Thyroid gland (tissue), 4 donors: ENCODE measurements at places on chromosomes 2 and 18.
A peak's percentile ranks its signal among the peaks of the same experiment; 100 is the strongest.

DNA sequence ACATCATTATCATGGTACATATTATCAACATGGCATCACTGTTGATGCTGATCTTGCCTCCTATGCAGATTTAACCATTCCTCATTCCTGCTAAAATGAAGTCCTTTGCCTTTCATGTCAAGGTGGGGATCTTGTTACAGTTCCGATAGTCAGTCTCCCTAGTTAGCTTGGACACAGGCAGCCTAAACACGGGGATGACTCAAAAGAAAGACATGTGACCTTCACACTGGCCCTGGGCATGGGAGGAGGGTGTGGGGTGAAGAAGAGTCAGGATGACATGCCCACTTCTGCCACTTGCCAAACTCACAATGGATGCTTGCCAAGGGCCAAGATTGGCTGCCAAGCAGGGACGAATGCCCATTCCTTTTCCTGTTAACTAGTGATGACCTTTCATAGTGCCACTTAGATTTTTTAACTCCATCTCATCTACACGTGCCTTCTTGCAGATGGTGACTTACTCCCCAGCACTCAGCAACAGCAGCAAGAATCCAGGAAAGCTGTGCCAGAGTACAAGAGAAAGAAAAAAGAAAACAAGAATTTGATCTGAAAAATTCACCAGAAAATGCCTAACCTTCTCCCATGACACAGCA, 13.9 kb upstream of the SLC1A4 start:
- DNase-seq: peak; percentile 7

GRCh38 chr2:38092196-38092902, 16.4 kb upstream of the CYP1B1 start:
- DNase-seq: no peak

DNA sequence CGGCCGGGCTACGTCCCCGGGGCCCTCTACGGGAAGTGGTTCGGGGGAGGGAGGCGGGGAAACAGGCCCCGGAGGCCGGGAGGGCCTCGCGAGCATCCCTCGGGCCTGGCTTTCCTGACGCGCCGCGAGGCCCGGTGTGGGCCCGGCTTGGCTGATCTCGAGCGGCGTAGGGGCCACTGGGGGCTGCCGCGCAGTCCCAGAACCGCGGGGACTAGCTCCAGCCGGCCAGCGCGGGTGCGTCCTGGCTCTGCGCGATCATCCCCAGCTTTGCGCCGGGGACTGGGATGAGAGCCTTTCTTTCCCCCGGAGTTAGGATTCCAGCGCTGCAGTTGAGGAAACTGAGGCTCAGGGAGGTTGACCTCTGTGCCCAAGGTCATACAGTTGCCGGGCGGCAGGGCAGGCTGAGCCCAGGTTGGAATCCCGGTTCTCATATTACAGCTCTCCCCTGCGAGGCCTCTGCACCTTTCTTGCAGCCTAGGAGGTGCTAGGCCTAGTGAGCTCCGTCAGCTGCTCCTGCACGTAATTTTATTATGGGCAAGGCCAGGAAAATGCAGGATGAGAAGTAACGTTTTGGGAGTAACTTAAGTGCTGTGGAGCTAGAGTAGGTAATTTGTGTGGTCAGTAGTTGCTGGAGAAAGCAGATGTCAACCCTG, 501 bp downstream of the LPIN1 start:
- peak; percentile 52 for DNase-seq

DNA sequence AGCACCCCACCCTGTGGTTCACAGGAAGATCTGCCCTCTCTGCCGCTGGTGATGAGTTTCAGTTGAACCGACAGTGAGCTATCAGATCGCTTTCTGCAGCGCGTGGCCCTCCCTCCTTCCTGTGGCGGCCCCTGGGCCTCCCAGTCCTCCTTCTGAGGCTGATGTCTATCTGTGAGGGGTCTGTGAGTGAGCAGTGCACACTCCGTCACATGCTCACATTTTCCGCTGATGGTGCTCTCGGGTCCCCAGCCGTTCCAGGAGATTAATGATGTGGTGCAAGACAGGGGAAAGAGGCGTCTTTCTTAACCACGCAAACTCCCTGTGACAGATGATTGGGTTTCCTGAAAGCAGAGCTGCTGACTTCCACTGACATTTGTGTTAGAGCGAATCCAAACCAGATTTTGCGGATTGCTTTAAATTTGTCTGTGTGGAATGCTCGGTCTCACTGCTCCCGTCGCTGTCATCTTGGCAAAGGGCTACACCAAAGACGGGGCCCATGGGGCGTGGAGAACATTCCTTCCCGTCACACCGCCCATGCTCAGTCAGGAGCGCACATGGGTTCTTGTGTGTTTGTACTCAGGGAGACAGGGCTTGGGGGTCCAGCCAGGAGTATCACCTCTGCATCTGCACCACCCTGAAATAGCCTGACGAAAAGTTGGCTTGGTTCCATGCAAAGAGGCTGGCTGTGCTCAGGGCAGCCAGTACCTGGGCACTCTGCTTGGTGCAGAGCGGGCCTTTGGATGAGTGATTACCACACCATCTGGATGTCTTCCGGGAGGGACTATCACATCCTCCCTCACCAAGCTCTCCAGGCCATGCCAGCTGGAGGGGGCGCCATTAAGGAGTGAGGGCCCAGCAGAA, 154.7 kb upstream of the HS6ST1 start:
- peak; percentile 55 for DNase-seq

DNA sequence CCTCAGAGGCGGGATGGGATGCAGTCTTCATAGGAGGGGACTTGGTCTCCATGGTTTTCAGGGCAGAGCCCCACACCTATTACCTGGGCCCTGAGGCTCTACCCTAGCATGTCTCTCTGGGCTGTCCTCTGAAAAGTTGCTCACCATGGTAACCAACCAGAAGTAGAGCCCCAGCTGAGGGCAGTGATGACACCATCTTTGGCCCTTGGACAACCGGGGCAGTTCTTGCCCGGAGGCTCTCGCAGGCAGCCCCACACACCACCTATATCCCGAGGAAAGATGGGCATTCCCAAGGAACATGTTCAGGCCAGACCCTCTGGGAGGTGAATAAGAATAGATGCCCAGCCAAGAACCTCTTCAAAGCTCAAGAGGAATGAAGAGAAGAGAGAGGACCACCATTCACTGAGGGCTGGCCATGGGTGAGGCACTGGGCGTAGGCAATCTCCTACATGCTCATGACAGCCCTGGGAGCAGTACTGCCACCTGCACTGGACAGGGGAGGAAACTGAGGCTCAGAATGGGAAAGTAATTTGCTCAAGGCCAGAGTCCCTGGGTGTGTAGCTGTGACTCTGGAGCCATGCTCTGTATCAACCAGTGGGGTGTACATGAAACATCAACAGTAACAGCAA, 72.5 kb downstream of the HS1BP3 start:
- no peak for DNase-seq

- DNase-seq: no peak
Measured at GRCh38 chr2:72891091-72891818, 4.0 kb downstream of the SPR start.

- no peak for DNase-seq
Measured at GRCh38 chr2:165440367-165440766, 29.1 kb upstream of the CSRNP3 start.

DNA sequence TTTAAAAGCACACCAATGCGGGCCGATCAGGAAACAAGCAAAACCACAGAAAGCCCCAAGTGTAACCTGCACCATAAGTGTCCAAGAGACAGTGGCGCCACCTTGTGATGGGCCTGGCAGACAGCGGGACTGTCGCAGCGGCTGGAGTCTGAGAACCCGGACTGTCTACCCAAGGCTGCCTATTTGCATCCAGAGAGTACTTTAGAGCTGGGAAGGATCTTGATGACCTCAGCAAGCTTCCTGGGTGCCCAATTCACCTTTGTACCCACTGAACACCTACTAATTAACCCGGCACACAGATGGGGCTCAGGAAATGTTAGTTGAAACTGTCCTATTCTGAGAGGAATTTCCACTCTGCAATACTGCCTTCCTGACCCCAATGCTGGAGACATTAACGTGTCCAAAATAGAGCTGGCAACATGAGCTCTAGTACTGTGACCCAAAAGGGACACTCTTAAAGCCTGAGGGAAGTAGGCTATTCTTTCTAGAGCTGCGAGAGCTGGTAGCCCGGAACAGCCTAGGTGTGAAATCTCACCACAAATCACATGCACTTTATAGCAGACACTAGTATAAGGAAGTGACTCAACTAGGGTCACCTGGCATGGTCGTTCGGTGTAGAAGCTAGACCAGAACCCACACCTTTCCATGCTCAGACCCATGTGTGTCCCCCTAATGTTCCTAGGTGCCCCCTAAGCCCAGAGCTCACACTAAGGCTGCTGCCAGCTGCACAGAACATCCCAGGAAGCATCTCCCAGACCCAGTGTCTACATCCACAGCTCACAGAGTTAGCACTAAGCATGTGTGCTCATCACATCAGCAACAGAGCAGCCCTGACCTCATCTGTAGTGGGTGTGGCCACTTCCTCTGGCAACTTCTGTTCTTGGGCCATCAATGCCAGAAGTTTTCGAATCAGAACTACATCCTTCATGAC, 25.4 kb downstream of the POLR1A start:
- peak; percentile 82 for DNase-seq

DNA sequence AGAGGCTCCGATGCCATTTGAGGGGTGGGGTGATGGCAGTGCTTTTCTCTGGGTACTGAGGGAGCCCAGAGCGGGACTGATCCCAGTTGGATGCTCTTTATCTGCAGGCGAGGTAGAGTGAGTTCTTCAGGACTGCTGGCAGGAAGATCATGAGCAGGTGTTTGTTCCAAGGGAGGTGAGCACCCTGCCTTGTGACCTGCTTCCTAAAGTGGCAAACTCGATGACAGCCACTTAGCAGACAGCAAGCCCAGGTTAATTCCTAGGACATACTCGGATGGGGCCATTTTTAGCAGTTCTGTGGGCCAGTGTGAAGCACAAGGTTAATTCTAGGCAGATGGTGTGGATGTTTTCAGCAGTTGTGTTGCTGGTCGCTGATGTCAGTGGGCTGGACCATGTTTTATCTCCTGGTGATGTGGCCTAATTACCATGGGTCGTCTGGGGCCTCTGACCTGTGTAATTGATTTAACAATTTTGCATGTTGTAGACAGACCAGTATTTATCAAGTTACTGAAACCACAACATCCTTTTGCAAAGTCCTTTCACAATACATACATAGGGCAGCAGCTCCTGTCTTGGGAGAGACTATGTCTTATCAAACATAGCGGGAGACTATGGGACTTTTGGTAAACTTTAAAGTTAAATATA, 4.9 kb downstream of the FKBP1B start:
- DNase-seq: no peak

- no peak for DNase-seq
Measured at GRCh38 chr2:235954281-235954680, 213.9 kb downstream of the GBX2 start.

GRCh38 chr2:99520813-99521212, 31.0 kb upstream of the REV1 start:
- DNase-seq: no peak

DNA sequence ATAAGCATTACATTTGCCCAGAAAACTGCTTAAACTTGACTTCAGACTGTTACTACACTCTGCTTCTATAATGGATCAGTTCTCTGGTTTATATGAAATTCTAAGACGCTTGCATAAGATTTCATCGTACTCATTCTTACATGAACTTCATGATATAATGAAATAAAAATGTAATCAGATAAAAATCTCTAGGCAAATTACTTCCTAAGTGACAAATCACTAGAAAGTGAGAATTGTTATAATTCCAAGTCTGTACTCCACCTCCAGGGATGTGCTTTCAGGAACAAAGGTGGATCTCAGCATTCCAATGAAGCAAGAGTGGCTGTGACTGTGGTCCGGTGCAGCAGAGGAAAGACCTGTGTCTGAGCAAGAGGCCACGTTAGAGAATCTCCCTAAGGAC, 226.2 kb downstream of the PIEZO2 start:
- DNase-seq: no peak

DNA sequence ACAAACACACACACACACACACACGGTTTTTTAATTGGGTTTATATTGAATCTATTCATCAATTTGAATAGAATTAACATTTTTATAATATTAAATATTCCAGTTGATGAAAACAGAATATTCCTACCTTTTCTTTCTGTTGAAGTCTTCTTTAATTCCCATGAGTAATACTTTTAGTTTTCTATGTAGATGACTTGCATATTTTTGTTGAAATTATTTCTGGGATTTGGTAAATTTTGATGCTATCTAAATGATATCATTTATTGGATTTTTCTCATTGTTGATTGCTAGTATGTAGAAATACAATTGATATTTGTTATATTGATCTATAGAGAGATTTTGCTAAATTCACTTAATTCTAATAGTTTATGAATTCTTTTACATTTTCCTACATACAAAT, 12.8 kb upstream of the TCF7L1 start:
- no peak for DNase-seq

DNA sequence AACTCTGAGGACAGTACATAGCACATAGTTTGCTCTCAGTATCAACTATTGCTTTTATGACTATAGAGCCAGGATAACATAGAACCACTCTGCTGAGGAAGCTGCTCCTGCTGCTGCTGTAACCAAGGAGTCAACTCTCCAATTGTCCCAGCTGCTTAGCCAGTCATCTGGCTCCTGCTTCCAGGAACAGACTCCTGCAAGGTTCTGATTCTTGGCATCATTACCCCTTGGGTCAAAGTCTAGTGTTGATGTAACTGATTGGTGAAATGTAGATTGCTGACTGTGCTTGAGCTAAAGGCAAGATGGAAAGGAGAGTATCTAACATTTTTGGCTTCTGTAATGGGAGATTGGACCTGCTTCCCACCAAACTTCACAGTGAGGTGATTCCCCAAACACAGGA, 261.9 kb upstream of the FSHR start:
- DNase-seq: no peak

GRCh38 chr2:58407487-58407886, 166.4 kb upstream of the FANCL start:
- no peak for DNase-seq

DNA sequence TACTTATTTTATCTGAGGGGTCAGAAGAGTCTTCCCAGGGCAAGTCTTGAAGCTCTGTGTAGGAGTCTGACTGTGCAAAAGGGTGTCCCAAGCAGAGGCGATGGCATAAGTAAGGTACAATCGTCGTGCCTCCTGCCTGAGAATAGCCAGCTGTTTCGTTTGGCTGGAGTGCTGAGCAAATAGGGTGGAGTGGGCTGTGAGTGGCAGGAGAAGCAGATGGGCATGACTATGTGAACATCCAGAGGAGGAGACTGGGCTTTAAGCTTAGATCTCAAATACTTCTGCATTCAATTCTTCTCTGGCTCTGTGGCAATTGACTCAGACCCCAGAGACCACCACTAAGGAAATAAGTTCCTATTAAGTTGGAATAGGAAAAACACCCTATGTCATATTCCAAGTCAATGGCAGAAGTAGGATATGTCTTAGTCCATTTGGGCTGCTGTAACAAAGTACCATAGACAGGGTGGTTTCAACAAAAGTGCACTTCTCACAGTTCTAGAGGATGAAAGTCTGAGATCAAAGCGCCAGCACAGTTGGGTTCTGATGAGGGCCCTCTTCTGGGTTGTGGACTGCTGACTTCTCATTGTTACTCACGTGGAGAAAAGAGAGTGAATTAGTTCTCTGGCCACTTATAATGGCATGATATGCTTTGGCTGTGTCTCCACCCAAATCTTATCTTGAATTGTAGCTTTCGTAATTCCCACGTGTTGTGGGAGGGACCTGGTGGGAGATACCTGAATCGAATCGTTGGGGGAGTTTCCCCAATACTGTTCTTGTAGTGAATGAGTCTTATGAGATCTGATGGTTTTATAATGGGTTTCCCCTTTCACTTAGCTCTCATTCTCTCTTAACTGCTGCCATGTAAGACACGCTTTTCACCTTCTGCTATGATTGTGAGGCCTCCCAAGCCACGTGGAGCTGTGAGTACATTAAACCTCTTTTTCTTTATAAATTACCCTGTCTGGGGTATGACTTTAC, 120.2 kb downstream of the LPIN1 start:
- no peak for DNase-seq
